ENCODE measurements at places on chromosomes 2 and 18. TPM values are rescaled to one million over a fixed set of nuclear protein-coding genes. Genes with fewer than 3 reads are reported as not detected.

DNA sequence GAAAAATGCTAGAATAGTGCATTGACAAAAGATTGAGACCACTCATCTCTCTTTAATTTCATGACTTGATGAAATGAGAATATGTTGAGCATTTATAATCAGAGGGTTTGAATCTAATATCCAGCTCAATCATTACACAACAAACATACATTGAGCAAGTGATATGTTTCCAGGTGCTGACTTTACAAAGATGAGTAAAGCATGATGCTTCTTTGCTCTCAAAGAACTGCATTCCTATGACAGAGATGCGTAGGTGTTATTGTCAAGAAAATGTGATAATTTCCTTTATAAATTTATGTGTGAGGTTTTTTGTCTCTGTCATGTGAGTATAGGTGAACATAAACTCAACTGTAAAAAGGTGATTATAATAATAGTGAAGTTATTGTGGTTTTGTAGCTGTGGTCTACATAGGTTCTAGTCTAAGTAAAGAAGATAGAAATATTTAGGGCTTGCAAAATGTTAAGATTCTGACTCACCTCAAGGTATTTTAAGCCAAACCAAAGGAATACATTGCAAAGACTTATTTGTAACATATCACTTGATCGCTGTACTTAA lies 389.8 kb downstream of the GALNT13 start:
- DNase-seq: no peak

DNA sequence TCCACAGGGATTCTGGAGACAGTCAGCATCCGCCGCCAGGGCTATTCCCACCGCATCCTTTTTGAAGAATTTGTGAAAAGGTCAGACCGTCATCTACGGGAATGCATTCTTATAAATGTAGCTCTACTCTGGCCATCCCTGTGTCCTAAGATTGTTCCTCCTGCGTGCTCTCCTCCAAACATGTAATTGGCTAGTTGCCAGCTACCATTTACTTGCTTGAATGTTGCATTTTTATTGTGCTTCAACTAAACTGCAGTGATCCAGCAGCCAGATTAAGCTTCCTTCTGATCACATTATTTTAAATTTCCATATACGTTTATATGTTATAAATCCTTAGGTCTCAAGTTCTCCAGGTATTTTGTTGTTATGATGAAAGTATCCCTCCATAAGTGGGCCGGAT lies 248.5 kb upstream of the SP5 start:
- DNase-seq: no peak

GRCh38 chr2:215702116-215702902 lies 266.4 kb upstream of the FN1 start:
- peak; percentile 25 for DNase-seq

GRCh38 chr2:45946023-45946422 lies 294.5 kb downstream of the PRKCE start:
- DNase-seq: no peak

- peak; percentile 37 for DNase-seq
Observed at GRCh38 chr2:203463266-203463678, 71.8 kb downstream of the RAPH1 start.

DNA sequence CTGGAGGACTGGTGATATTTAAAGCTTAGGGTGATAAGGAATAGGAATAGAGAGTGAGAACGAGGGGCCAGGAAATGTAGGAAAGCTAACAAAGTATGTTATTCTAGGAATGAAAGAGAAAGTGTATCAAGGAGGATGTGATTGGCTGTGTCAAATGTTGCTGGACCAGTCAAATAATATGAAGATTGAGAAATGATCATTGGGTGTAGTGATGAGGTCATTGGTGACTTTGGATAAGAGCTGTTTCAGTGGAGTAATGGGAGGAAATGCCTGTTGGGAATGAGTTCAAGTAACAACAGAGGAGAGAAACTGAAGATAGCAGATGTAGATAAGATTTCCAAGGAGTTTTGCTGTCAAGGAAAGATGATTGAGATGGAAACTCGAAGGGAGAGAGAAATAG lies 74.4 kb downstream of the UBE2E3 start:
- no peak for DNase-seq

GRCh38 chr2:132608311-132608710 lies 61.7 kb downstream of the LYPD1 start:
- DNase-seq: no peak

DNA sequence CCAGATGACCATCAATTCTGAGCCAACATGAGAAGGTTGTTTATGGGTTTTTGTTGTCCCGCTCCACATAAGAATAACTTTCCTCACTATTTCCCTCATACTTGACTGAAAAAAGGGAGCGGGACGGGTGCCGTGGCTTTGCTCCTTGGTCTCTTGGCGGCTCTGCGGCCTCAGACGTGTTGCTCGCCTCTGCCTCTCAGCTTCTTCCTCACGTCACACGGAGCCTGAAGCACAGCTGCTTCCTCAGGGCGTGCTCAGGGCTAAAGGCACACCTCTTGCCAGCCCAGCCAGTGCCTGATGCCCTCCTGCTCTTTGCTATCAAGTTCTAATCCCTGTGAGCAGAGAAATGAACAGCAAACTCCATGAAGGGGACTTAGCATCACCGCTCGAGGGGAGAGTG lies 17.9 kb upstream of the ID2 start:
- DNase-seq: no peak

DNA sequence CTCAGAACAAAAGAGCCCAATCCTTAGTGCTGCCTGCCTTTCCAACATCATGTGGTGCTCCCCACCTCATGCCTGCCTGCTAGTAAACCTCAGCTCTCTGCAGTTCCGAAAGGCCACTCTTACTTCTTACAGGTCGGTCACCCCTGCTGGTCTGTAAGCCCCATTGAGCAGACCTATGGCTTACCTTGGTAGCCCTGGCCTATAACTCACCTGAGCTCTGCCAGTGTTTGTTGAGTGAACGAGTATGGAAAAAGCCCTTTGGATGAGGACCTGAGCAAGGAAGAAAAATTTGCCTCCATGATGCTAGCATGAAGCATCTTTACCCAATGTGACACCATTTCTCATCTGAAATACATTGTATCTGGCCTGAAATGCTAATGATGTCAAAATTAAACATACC lies 83.3 kb downstream of the LIPG start:
- no peak for DNase-seq

- no peak for DNase-seq
Observed at GRCh38 chr18:32366586-32367538, 103.8 kb downstream of the GAREM1 start.

DNA sequence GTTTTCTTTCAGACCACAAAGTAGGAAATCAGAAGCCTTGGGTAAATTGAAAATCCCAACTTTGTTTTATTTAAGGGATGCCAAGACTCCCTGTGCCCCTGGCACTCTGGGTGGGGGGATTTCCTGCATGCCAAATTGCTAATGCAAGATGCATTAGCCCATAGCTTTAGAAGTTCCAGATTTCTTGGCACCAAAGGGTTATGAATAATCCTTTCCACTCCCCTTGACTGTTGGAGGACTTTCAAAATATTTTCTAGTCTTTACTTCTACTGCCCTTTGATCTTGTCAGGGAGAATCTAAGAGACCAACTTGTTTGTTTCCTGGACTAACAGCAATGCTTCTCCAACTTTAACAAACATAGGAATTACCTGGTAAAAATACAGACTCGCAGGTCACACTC lies 81.8 kb upstream of the TGIF1 start:
- DNase-seq: no peak

GRCh38 chr18:48848641-48849143 lies 102.1 kb downstream of the SMAD7 start:
- no peak for DNase-seq

DNA sequence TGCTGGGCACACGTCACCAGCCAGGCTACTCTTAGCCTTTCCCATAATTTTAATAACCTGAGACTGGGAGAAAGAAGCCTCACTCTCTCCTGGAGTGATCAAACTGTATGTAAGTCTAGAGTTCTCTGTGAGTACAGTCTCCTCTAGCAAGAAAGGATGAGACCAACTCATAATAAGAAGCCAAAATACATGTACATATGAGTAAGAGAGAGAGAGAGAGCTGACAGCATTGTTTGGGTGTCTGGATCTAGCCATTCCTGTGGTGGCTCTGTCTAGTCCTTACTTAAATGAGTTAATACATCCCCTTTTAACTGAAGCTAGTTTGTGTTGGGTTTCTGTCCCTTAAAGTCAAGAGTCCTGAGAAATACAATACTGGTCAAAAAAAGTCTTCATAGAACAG lies 26.0 kb upstream of the ANXA4 start:
- no peak for DNase-seq

- DNase-seq: no peak
Observed at GRCh38 chr2:84897773-84898172, 7.7 kb upstream of the TMSB10 start.

DNA sequence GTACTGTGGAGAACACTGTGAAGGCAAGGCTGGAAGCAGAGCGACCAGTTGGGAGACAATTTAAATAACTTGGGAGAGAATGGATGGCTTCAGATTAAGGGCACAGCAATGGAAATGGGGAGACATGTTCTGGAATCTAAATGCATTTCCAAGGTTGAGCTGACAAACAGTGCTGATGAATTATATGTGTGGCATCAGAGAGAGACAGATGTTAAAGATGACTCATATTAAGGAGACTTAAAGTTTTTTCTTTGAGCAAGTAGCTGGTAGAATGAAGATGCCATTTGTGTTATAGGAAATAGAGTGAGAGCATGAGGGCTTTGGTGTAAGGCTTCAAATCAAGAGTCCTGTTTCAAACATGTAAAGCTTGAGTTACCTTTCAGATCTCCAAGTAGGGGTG lies 441.8 kb downstream of the SETBP1 start:
- no peak for DNase-seq

GRCh38 chr18:6449213-6449612 lies 34.5 kb upstream of the L3MBTL4 start:
- DNase-seq: no peak

DNA sequence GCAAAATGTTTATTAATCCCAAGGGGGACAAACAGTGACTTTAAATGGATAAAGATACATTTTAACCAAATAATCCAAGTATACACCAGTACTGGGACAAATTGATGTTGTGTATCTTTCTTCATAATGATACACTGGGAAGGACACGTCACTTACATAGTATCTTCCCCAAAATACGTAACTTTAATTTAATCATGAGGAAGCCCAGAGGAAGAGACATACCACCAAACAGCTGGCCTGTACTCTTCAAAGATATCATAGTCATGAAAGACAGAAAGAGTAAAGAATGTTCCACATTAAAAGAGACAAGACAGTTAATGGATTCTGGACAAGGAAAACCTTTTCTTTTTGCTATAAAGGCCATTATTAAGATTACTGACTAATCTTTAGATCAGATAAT lies 37.1 kb downstream of the AGFG1 start:
- no peak for DNase-seq

DNA sequence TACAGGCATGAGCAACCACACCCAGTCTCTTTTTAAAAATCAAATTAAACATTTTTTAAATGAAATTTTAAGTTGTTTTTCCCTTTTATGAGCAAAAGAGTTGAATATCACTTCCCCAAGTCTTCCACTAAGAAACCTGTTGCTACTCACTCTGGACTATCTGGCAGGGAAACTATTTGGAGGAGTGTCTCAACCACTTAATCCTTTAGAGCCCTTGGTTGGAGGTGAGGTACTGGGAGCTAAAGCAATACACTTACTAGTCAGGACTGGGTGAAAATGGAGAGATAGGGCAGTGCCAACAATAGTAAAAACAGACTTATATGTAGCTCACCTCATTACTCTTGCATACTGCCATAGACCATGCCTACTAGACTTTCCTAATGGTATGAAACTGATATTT lies 135.5 kb downstream of the RND3 start:
- no peak for DNase-seq

GRCh38 chr2:123015186-123015585 lies 1009.9 kb upstream of the CNTNAP5 start:
- DNase-seq: no peak

GRCh38 chr2:220143336-220143735 lies 515.9 kb downstream of the SLC4A3 start:
- DNase-seq: no peak

Gene MAIP1
- 20.2 TPM for total RNA-seq

Gene FMNL2
- total RNA-seq: 36.3 TPM

Gene KDM3A
- 39.3 TPM for total RNA-seq

Gene CERKL
- total RNA-seq: 1.3 TPM

Gene STK11IP
- 30.3 TPM for total RNA-seq

Gene CNDP1
- total RNA-seq: not detected

Data from left lung (tissue), 14 donors.